Cortex of kidney (tissue), 1 donor: ENCODE measurements at places on chromosomes 3 and 15.

- DNase-seq = no peak
Observed at GRCh38 chr3:42662037-42662812, 8.7 kb downstream of the ZBTB47 start.

GRCh38 chr3:41649129-41649739 lies 312.7 kb downstream of the ULK4 start:
- DNase-seq = no peak

DNA sequence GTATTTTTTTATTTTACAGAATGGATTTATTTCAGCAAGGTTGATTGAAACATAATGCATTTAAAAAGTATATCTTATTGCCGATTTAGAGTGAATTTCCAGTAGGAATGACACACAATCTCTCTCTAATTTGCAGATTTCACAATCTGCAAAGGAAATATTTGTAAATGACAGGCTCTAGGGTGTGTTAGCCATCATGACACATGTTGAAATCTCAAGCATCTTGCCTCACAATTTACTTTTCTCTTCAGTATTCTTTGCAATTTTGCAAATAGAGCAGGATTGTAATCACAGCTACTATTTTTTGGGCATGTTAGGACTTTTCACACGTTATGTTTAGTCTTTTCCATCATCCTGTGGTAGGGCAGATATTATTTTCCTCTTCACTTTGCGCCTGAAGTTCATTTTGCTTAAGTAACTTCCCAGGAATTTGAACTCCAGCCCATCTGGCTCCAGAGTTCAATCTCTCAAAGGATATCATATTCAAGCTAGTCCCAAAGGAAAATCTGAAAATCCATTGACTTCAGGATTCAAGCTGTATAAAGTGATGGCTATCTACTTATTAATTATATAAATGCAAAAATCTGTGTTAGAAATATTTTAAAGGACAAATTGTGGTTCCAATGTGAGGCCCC lies 55.4 kb downstream of the ATP13A4 start:
- no peak for DNase-seq

GRCh38 chr3:150251187-150252062 lies 156.7 kb upstream of the TSC22D2 start:
- no peak for DNase-seq

DNA sequence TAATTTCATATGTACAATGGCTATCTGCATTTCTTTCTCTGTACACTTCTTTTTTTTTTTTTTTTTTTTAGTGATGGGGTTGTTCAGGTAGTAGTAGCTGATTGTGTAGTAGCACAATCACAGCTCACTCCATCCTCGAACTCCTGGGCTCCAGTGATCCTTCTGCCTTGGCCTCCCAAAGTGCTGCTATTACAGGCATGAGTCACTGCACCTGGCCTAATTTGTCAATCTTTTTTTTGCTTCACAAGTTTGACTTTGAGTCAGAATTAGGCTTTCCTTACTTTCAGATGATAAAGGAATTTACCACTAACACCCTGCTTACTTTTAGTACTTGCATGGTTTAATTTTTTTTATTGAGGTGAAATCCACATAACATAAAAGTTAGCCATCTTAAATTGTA lies 28.0 kb downstream of the MAP1A start:
- no peak for DNase-seq

- DNase-seq = no peak
Observed at GRCh38 chr3:116470605-116471197, 25.4 kb upstream of the LSAMP start.

DNA sequence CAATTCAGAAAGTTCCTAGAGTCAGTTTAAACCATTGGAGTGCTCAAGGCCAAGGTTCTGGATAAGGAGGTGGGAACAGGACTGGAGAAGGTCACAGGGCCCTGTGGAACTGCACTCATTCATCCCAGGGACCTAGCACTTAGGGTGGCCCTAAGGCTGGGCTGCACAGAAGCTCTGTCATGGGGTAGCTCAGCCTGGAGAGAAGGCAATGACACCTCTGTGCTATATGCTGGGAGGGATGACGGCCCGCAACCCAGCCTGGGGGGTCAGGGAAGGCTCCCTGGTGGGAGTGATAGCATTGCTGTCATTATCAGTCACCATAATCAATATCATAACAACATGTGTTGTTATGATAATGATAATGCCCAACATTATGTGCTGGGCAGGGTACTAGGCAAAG lies 13.4 kb downstream of the RBP1 start:
- DNase-seq = no peak

- DNase-seq = no peak
Observed at GRCh38 chr3:78569804-78570203, 1198.0 kb downstream of the ROBO1 start.

DNA sequence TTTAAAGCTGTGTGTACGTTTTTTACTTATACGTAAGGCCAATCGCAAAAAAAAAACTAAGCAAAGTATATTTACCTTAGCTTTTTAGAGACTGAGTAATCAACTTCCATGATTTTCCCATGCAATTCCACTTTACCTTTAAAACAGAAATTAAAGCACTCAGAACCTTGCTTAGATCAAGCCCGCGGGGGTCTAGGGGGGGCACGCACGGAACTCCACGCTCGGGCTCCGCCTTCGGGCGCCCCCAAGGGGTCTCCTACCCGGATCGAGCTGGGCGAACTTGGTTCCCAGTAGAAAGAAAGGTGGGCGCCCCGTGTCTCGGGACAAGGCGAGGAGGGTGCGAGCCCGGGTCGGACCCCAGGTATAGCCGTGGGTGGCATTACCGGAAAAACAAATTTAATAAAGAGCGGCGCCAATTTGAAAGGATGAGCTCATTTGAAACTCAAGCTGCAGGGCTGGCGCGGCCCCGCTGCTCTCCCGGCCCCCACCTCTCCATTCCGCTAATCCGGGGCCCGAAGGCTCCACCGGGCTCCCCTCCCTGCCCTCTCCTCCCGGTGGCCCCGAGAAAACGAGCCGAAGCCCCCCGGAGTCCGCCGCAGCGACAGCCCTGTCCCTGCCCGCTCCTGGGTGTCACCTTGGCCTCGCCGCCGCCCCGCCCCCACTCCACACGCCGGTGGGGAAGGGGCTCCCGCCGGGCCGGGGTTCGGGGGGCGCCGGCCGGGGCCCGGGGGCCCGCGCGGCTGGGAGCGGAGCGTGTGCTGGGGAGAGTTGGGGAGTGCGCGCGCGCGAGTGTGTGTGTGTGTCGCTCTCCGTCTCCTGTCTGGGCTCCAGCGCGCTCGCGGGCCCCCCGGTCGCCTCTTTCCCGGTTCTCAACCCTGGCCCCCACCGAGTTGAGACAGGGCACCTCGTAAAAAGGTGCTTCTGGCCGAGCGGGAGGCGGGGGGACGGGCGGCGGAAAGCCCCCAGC lies 1.5 kb downstream of the IGF2BP2 start:
- DNase-seq = no peak
